Islet precursor cell (in vitro differentiated cells): ENCODE measurements at places on chromosomes 5 and 9.

GRCh38 chr5:82913971-82914370 is 163.2 kb downstream of the TMEM167A start:
- no peak for DNase-seq

DNA sequence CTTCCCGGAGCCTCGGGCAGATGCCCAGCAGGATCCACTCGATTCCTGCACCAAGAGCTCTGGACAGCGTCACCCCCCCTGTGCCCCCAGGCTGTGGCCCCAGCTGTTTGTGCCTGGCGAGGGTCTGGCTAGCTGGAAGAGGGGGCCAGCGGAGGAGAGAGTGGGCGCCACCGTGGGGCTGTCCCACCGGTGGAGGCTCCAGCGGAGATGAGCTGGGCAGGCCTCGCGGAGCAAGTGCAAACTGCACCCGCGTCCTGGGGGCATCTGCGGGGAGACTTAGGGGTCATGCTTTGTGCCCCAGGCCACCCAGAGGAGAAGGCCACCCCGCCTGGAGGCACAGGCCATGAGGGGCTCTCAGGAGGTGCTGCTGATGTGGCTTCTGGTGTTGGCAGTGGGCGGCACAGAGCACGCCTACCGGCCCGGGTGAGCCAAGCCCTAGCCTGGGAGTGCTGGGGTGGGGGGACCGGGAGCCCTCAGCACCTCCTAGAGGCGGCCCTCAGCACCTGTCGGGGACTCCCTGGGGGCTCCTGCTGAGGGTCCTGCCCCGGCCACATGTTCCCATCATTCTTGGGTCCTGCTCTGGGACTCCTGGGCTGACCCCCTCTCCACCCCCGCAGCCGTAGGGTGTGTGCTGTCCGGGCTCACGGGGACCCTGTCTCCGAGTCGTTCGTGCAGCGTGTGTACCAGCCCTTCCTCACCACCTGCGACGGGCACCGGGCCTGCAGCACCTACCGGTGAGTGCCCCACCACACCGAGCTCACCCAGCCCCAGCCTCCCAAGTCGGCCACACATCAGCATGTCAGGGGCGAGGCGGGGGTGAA is 5.4 kb downstream of the EGFL7 start:
- DNase-seq, result no peak

GRCh38 chr5:107431536-107431935 is 239.2 kb downstream of the EFNA5 start:
- DNase-seq, result no peak

DNA sequence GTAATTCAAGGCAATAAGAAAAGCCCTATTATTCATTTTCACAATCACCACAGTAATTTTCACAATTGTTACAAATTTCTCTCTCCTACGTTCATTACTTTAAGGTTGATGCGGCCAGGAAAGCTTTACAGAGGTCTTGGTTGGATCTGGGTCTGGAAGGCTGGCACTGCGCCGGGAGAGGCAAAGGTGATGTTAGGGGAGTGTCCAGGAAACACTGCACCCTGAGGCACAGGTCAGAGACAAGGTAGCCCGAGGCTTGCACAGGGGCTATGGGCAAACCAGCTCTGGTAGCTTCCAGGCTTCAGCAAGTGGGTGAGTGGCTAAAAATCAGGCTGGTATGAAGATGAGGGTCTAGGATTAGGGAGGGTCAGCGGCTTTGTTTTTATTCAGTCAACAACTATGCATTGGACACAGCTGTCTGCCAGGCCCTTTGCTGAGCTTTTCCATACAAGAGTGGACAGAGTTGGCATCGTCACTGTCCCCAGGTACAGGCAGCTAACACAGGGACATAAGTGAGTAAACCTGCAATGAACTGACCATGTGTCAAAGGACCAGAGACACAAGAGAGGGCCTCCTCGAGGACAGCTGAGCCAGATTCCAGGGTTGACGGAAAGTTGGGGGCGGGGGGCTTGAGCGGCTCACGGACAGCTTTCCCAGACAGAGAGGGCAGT is 12.4 kb upstream of the TENT4A start:
- no peak for DNase-seq

GRCh38 chr5:150129813-150130492 is 25.7 kb downstream of the PDGFRB start:
- DNase-seq, result peak; percentile 87

DNA sequence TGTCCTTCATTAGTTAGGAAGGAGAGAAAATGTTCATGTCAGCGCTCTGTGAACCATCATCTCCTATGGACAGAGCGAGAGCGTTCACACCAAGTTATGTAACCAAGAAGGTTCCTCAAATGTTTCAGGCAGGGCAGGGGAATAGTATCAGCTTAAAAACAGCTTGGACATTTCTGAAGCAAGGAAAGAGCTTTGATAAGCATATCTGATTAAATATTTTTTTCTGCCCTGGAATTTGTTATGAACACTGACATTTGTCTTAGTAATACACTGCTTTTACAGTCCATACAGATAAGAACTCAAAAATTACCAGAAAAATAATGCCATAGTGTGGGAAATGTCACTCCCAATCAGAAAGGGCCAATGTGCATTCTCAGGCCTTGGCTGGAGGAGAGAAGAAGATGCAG is 66.3 kb upstream of the LIFR start:
- DNase-seq, result no peak
